Hematopoietic multipotent progenitor cell treated with erythropoietin and hydrocortisone succinate and interleukin-3 and kit ligand, for 8 days (in vitro differentiated cells): ENCODE measurements at places on chromosomes 6 and 20.

DNA sequence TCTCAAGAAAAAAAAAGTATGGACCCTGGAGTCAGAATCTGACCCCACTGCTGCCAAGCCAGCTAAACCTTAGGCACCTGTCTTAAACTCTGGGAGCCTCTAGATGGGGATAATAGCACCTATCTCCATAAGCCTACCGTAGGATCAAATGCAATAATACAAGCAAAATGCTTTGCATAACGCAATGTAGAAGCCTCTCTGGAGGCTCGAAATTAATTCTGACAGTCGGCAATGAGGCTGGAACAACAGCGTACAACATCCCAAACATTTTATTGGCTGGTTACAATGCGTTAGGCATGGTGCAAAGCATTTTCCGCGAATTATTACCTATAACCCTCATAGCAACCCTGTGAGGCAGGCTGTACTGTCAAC lies 521 bp downstream of the CDK5RAP1 start:
- DNase-seq: peak; percentile 53

- no peak for DNase-seq
Measured at GRCh38 chr20:38855356-38855755, 49.9 kb downstream of the PPP1R16B start.

DNA sequence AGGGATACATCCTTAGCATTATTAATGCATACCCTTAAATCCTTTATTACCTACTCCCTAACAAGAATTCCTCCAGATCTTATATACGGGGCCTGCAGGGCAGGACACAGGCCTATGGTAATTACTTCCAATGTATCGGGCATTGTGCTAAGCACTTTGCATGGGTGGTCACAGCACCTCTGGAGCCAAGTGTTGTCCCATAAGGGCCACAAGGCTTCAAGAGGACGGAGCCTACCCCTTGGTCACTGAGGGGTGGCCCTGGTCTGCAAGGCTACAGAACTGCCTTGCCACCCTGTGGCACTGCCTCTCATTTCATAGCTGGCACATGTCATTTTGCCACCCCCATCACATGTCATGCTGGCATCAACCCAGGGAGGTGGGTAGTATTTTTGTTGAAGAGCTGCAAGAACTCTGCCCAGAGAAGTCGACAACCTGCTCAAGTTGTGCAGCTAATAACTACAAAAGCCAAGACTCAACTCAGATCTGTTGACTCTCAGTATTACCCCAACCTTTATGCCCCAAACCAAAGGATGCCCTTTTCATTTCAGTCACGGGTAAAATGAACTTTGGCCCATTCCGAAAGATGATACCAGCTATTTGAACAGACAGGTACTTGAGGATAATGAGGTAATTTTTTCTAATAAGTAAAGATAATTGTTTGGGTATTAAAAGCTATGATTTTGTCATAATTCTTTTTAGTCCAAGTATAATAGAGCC lies 144.1 kb upstream of the AKAP12 start:
- DNase-seq: no peak

GRCh38 chr6:112202639-112203341 lies 51.6 kb downstream of the LAMA4 start:
- no peak for DNase-seq

- no peak for DNase-seq
Measured at GRCh38 chr20:16043931-16044330, 529.3 kb downstream of the KIF16B start.

- DNase-seq: no peak
Measured at GRCh38 chr20:59718071-59718470, 113.7 kb downstream of the PHACTR3 start.

DNA sequence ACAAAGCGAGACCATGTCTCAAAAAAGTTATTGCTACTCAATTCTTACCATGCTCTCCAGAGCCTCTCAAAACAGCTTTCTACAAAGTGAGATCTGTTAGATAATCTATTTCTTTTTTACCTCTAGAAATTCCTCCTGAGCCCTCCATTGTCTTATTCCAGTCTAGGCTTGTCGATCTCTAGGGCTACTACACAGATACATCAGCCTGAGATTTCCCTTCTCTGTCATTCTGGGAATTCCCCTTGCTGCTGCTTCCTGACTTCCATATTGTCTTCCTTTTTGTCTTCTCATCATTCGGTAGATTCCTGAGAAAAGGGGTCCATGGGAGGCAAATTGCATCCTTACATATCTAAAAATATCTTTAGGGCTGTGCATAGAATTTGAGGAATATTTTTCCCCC lies 75.6 kb upstream of the GNRH2 start:
- no peak for DNase-seq

GRCh38 chr6:157539900-157540752 lies 159.1 kb downstream of the ZDHHC14 start:
- DNase-seq: no peak

- no peak for DNase-seq
Measured at GRCh38 chr6:149242883-149243282, 74.6 kb upstream of the TAB2 start.

DNA sequence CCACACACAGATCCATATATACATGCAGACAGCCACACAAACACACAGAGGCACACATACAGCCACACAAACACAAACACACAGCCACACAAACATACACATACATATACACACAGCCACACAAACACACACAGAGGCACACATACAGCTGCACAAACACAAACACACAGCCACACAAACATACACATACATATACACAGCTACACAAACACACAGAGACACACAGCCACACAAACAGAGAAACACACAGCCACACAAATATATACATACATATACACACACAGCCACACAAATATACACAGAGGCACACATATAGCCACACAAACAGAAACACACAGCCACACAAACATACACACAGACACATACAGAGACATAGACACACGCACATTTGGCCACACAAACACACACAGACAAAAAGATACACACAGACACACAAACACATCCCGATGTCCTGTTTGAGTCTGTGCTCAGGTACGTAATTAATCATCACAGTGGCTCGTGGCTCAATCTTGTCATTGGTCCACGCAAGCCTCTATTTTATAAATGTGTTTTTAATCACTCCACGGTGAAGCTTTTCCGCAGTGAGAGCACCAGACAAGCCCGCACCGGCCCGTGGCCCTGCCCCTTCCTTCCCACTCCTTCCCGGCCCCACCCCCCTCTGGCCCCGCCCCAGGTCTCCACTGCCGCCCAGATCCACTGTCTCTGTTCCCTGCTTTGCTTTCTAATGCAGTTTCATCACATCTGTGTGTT lies 135.3 kb downstream of the CDH4 start:
- no peak for DNase-seq

DNA sequence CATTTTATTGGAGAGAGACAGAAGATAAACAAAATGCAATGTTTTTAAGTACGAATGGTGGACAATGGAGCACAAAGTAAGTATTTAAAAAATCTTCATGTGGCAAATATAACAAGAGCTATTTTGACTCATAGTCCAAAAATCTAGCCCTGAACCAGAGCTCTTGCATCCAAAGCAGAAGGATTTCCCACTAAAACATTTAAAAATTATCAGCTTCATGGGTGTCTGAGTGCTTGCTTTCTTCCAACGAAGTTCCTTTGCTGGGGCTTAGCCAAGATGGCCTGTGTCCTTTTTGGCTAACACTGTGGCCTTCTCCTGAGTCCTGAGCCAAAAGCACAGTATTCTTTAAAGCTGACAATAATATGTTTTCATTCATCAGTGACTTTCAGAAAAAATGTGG lies 161.7 kb downstream of the RIMS1 start:
- DNase-seq: no peak

GRCh38 chr6:45613656-45614055 lies 235.9 kb upstream of the SUPT3H start:
- DNase-seq: no peak

DNA sequence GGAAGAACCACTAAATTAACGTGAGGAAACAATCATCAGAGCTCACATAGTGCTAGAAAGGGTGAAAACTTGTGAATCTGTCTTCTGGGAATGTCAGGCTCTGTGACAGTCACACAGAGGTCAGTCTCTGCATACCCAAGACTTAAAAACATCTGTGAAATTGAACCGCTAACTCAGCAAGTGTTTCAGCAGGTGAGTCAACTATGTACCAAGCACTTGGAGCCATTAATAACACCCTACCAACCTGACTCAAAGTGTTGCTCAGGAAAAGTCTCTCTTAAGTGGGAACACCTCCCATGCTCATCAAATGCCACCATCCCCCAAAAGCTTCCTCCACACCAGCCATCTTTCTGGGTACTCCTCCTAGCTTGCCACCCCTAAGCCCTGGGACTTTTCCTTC lies 92.3 kb upstream of the CARMIL1 start:
- no peak for DNase-seq

GRCh38 chr6:5128351-5128750 lies 43.2 kb downstream of the PPP1R3G start:
- DNase-seq: no peak

DNA sequence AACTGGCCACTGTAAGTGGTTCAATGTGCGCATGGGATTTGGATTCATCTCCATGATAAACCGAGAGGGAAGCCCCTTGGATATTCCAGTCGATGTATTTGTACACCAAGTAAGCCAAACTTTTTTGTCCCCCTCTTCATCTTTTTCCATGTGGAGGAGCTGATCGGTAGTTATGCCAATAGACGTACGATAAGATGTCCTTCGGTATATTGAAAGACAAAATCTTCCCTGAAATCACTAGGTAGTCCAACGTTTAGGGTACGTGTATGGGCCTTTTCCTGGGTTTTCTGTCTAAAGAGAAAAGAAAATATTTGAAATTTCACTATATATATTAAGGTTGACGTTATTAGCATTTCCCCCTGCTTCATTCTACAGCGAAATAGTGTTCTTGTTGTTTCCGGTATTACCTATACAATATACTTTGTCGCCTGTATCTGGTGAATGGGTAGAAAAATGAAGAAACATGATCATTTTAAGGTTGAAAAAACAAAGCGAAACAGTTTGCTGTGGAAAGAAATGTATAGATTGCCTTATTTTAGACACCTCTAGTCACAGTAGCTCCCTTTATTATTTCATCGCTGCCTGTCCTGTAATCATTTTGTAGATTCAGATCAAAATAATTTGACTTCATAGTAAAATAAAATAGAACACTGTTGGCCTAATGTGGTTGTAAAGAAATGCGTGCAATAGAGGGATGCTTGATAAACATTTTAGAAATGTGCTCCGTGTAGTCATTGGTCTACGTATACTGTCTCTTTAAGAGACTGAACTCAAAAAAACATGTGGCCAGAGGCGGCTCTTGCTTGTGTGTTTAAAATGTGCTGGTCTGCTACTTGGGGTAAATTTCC lies 1.5 kb downstream of the LIN28B start:
- DNase-seq: no peak

GRCh38 chr20:59971428-59971827 lies 13.2 kb downstream of the CDH26 start:
- no peak for DNase-seq

DNA sequence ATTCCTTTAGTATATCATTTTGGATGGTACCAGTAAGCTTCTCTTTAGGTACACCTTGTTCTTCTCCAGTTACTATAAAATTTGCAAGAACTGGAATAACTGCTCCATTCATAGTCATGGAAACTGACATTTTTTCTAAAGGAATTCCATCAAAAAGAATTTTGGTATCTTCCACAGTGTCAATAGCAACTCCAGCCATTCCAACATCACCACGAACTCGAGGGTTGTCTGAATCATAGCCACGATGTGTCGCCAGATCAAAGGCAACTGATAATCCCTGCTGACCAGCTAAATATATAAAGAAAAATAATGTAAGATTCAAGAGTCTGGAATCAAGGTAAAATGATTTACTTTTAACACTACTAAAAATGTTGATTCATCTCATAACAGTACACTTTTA lies 5.3 kb downstream of the MMUT start:
- DNase-seq: no peak

DNA sequence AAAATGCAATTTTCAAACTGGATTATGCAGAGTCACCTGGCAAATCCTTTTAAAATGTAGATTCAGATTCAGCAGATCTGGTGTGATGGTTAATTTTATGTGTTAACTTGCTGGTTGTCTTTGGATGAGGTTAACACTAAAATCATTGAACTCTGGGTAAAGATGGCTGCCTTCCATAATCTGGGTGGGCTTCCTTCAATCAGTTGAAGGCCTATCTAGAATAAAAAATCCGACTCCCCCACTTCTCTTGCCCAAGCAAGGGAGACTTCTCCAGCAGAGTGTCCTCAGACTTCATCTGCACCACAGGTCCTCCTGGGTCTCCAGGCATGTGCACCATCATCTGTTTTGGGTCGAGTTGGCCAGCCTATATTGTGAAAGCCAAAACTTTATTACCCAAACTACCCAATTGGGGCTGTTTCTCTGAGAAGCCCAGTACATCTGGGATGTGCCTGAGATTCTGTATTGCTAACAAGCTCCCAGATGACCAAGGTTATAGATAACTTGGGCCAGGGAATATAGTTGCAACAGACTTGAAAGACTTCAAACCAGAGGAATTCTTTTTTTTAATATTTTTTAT lies 1.6 kb upstream of the SLC17A5 start:
- DNase-seq: no peak

GRCh38 chr6:44222486-44223318 lies 693 bp upstream of the SLC29A1 start:
- DNase-seq: no peak

DNA sequence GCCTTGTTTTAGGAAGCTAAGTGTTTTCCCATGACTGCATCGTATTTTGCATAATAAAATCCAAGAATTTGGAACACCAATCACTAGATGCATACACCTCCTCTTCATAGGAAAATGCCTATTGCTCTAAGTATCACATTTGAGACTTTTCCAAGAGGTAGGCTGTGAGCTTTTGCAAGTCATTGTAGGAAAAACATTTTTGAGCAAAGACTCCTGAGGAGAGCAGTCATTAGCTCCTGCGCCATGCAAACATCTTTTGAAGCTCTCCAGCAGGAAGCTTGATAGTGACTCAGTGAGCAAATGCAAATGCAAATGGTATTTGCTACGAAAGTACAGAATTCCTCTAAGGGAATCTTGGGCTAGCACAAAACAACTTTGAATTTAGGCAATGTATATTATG lies 750.4 kb downstream of the QKI start:
- DNase-seq: no peak

- DNase-seq: peak; percentile 85
Measured at GRCh38 chr20:1437235-1437904, 29.3 kb downstream of the NSFL1C start.

- DNase-seq: peak; percentile 68
Measured at GRCh38 chr6:154868143-154868594, 126.9 kb upstream of the TIAM2 start.

GRCh38 chr20:24850176-24850575 lies 98.9 kb upstream of the CST7 start:
- no peak for DNase-seq

DNA sequence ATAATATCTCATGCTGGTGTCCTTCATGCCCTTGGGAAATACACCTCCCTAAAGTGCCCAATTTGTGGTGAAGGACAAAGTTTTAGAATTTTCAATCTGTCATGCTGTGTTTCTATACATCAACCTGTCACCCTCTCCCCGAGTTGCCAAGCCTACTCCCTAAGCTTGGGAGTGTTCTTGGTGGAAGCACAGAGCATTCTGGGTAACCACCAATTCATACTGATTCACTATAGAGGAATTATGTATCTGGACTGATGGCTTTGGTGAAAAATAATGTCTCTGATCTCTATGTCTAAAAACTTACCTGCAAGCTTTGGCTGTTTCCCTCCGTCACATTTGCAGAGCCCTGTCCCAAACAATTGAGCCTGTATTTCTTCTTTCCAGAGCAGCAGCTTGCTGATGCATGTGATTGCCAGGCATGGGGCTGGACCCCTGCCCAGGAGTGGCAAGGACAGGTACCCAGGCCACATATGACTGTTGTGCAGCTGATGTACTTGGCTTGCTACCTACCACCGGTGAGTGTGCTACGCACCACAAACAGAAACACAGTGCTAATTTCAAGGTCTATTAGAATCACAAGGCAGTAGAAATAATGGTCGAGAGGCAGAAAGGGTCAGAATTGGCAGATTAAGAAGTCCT lies 202.8 kb upstream of the CITED2 start:
- DNase-seq: no peak
